ENCODE measurements at places on chromosomes 12 and 14.

- no peak for DNase-seq
Measured at GRCh38 chr12:43728117-43728516, 30.5 kb downstream of the PUS7L start.

GRCh38 chr12:60689137-60689536 lies 1093.3 kb downstream of the SLC16A7 start:
- peak; percentile 40 for DNase-seq

GRCh38 chr14:104688505-104689108 lies 811 bp upstream of the INF2 start:
- DNase-seq = no peak

- peak; percentile 48 for DNase-seq
Measured at GRCh38 chr12:53726946-53727309, 324 bp downstream of the CALCOCO1 start.

DNA sequence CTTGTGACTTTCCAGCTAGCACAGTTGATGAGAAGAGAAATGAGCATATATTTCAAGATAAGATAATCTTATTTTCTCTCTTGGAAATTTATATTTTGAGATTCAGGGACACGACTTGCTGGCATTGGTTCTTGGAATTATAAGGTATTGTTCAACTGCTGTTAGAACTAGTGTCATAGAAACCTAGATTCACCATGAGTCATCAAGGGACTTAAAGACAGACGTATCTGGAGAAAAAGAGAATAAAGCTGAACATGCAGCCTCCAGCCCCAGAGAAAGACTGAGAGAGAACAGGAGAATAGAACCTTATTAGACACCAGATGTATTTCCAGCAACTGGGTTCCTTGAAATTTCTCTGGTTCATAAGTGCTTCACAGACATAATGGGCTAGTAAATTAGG lies 194.4 kb upstream of the PPFIA2 start:
- DNase-seq = no peak

DNA sequence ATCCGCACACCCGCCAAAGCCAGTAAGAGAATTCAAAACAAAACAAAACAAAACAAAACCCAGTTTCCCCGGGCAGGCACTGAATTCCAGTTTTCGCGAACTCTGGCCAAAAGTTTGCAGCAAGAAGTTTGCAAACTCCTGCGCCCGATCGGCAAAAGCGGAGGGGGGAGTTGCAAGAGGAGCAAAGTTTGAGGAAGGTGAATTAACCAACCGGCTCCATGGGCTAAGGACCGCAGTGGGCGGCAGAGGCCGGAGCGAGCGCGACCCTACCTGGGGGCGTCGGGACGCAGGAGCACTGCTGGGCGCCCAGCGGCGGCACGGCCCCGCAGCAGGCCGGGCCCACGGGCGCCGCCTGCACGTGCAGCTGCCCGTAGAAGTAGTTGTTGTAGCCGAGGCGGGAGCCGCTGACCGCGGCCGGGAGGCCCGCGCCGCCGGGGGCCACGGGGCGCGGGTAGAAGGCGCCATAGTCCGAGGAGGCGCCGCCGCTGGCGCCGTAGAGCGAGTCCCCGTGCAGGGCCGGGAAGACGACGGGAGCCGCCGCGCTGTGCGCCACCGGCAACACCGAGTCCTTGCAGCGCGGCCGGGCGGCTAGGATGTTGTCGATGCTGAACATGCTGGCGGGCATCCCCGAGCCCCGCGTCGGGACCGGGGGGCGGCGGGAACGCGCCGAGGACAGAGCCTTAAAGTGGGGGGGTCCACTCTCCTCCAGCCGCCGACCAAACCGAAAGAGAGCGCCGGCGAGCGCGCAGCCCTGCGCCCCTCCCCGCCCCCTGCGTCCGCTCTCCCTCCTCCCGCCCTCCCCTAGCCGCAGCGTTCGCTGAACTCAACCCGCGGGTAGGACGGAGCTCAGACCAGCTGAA lies at the start of gene GSC:
Gene GSC, minus strand, starts transcription at position 723 of the 860 bp plus-strand sequence. Its CDS starts 98 bp downstream, at position 625.
- DNase-seq = peak; percentile 17

- DNase-seq = no peak
Measured at GRCh38 chr12:49888461-49889151, 15.1 kb downstream of the FAIM2 start.

- no peak for DNase-seq
Measured at GRCh38 chr14:56002876-56003625, 115.2 kb upstream of the PELI2 start.

GRCh38 chr12:2177003-2177402 lies 124.2 kb downstream of the CACNA1C start:
- DNase-seq = no peak

GRCh38 chr14:50352584-50352983 lies 40.5 kb downstream of the DMAC2L start:
- DNase-seq = no peak

- no peak for DNase-seq
Measured at GRCh38 chr14:64692986-64693809, 11.0 kb upstream of the PLEKHG3 start.

GRCh38 chr12:1845427-1845826 lies 25.1 kb downstream of the LRTM2 start:
- no peak for DNase-seq

DNA sequence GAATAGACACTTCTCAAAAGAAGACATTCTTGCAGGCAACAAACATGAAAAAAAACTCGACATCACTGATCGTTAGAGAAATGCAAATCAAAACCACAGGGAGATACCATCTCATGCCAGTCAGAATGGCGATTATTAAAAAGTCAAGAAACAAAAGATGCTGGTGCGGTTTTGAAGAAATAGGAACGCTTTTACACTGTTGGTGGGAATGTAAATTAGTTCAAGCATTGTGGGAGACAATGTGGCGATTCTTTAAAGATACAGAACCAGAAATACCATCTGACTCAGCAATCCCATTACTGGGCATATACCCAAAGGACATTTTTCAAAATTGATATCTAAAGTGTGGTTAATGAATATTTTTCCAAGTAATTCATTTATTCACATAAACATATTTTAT lies 39.6 kb upstream of the LIN7A start:
- DNase-seq = no peak

DNA sequence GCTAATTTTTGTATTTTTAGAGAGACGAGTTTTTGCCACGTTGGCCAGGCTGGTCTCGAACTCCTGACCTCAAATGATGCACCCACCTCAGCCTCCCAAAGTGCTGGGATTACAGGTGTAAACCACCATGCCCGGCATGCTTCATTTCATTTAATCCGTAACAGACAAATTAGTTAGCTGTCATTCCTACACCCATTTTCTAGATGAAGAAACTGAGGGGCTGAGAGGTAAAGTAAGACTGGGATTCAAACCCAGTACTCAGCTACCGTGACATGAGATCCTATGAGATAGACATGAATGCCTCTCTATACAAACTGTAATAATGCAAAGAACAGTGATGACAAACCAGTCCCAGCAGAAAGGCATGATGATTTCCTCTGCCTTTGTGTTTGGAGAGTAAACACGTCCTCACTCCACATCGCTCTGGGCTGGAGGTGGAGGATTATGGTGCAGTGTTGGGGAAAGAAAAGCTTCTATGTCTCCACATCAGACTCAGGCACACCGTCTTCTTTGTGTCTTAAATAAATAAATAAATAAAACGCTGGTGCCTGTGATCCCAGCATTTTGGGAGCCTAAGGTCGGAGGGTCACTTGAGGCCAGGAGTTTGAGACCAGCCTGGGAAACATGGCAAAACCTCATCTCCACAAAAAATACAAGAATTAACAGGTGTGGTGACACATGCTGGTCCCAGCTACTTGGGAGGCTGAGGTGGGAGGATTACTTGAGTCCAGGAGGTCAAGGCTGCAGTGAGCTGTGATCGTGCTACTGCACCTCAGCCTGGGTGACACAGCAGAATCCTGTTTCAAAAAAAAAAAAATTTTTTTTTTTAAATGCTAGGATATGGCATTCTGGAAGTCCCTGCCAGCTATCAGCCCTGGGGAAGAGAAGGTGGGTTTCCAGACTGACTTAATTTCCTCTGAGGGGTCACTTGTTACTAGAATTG lies 10.5 kb downstream of the VSX2 start:
- DNase-seq = no peak

GRCh38 chr12:7431993-7432685 lies 11.8 kb downstream of the CD163L1 start:
- DNase-seq = no peak

- no peak for DNase-seq
Measured at GRCh38 chr12:11630046-11630706, 19.3 kb upstream of the ETV6 start.

DNA sequence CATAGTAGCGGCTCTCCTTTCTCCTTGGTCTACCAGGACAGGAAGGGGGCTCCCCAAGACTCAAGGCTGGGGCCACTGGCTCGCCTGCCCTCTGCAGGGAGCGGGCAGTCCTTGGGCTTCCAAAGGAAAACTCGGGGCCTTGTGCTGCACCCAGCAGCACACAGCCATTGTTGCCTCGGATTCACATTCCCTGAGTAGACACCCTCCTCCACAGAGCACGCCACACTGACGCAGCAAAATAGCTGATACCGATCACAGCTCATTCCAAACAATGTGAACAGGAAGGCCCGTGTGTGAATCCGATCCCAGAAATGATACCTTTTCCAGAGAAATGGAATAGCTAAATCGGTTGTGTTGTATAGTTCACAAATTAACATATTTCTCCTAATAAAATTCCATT lies 65.1 kb upstream of the DYNC1H1 start:
- DNase-seq = no peak

GRCh38 chr12:73892201-73892600 lies 645.4 kb upstream of the ATXN7L3B start:
- DNase-seq = no peak

DNA sequence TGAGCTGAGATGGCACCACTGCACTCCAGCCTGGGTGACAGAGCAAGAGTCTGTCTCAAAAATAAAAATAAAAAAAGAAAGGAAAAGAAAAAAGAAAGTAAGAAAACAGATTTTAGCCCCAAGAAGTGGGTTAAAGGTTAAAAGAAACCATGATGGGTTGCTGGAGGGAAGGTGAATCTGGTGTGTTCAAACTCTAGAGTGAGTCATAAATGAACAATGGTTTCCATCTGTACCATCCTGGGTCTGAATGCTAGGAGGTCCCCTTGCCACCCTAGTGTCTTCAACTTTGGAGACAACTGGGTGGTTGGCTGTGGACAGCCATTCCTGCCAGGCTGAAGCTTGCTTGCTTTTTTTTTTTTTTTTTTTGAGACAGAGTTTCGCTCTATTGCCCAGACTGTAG lies 1.6 kb upstream of the RPS26 start:
- no peak for DNase-seq

GRCh38 chr12:21483531-21483930 lies 17.9 kb downstream of the RECQL start:
- no peak for DNase-seq

Measured in NB4 (cell line).